ENCODE measurements at places on chromosomes 4 and X. TPM values are rescaled to one million over a fixed set of nuclear protein-coding genes. Genes with fewer than 3 reads are reported as not detected.

The LRCH2 gene
- 1.6 TPM for total RNA-seq

The MAGEB2 gene
- not detected for total RNA-seq

The ERAS gene
- not detected for total RNA-seq

The VCX3B gene
- total RNA-seq: not detected

The ODAPH gene
- total RNA-seq: not detected

The FGFBP2 gene
- total RNA-seq: 0.79 TPM

The ZNF718 gene
- total RNA-seq: 6.3 TPM

The VSIG1 gene
- not detected for total RNA-seq

The FAM47E gene
- total RNA-seq: 2.4 TPM

The MAP7D2 gene
- total RNA-seq: 0.74 TPM

The MAGEB10 gene
- not detected for total RNA-seq

The PLXNB3 gene
- total RNA-seq: 2.4 TPM

The CCNB3 gene
- total RNA-seq: 0.17 TPM

The UGT2A1 gene
- total RNA-seq: not detected

The DCAF8L2 gene
- not detected for total RNA-seq

The CLNK gene
- total RNA-seq: not detected

The CACNA1F gene
- total RNA-seq: 0.47 TPM

The ADH6 gene
- not detected for total RNA-seq

The REST gene
- total RNA-seq: 24.2 TPM

The TCEAL6 gene
- total RNA-seq: not detected

All from left ventricle myocardium superior (tissue), 1 donor.